ENCODE measurements at places on chromosomes 5 and 9.

DNA sequence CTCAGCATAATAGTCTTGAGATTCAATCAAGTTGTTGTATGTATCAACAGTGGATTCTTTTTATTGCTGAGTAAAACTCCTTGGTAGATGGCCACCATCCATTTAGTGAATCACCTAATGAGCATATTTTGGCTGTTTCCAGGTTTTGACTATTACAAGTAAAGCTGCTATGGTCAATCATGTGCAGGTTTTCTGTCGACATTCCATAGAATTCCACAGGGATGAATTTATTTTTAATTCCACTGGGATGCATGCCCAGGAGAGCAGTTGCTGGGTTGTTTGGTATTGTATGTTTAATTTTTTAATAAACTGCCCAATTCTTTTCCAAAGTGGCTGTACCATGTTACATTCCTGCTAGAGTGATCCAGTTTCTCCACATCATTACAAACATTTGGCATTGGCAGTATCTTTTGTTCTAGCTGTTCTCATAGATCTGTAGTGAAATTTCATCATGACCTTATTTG, 10.5 kb upstream of the S1PR3 start:
- no peak for DNase-seq

GRCh38 chr5:40452874-40453624, 226.7 kb upstream of the PTGER4 start:
- DNase-seq: no peak

- peak; percentile 60 for DNase-seq
These were observed 603 bp downstream of the TMEM268 start for GRCh38 chr9:114611516-114612271.

DNA sequence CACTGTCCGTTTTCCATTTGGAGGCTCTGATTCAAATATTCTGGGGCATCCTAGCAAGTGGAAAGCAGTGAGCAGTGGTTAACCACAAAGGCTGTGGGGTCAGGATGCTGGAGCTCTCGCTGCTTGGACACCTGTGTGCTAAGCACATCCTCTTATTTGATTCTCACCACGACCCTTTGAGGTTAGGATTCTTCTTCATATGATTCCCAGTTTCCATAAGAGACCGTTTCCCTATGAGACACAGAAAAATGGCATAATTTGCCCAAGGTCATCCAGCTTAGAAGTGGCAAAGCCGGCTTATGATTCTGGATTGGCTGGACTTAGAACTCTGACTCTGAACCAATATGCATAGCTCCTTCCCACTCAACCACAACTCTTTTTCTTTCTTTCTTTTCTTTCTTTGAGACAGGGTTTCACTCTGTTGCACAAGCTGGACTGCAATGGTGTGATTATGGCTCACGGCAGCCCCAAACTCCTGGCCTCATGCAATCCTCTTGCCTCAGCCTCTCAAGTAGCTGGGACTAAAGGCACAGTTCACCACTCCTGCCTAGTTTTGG, 207.7 kb downstream of the TTLL11 start:
- no peak for DNase-seq

- DNase-seq: no peak
These were observed 101.9 kb downstream of the SLC28A3 start for GRCh38 chr9:84238652-84239051.

- DNase-seq: peak; percentile 38
These were observed 4.5 kb downstream of the DAP start for GRCh38 chr5:10756549-10756948.

DNA sequence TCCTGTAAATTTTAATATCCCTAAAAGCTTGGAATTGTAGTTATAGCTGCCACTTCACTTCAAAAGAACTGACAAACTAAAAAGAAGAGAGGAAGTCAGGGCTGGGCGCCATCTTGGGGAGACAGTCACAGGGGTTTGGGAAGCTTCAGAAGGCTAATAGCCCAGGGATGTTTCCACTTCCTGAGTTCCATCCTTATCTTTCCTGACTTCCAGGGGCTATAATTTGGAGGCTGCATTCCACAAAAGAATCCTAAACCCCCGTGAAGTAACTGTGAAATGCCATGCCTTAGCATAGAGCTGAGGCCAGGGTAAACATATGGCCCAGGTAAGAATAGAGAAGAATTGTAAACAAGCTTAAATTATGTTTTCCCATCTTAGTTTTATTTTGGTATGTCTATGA, 75.4 kb upstream of the LPAR1 start:
- no peak for DNase-seq

GRCh38 chr5:10091701-10092100, 158.0 kb downstream of the ATPSCKMT start:
- DNase-seq: no peak

GRCh38 chr9:68780720-68781119, 75.7 kb downstream of the PIP5K1B start:
- no peak for DNase-seq

- no peak for DNase-seq
These were observed 211.5 kb upstream of the GAS1 start for GRCh38 chr9:87158765-87159164.

DNA sequence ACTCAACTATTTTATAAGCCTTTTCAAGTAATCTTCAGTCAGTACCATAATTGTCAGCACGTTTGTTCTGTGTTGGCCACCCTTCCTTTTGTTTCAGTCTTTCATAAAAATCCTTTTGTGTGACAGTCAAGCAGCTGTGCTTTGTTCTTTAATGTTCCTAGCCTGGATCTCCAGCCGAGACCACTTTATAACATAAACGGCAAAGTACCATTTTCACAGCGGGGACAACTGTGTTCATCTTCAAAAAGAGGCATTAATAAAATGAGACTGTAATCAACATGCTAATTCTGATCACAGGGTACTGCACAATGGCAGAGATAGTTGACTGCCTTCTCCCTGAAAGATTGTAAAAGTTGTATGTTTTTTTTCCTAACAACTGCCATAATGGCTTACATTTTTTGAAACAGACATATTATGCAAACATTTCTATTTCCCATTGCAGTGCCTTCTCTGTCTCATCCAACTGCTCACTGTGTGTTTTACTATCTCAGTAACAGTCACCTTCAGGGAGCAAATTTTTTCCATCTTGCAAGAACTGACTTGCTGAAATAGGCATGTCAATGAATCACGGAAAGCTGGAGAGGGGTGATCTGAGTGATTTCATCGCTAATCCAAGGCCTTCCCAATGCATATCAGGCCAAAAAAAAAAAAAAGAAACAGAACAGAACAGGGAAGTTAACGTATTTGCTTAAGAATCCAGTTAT, 828.5 kb upstream of the DMAC1 start:
- no peak for DNase-seq

DNA sequence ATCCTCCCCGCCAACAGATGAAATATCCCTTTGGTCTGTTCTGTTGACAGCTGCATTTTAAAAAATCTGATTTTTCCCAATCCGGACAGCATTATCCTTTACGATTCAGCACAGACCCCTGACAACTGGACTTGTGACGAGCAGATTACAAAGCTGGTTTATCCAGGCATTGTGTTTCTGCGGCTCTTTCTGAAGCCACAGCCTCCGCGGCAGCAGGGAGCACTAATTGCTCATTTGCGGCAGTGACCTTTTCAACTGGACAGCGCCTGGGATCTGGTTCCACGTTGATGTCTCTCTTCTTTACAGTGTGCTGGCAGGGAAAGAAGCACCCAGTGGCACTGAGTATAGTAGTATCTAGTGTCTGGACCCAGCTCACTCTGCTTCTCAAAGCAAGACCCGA, 351.2 kb downstream of the ZNF608 start:
- no peak for DNase-seq

DNA sequence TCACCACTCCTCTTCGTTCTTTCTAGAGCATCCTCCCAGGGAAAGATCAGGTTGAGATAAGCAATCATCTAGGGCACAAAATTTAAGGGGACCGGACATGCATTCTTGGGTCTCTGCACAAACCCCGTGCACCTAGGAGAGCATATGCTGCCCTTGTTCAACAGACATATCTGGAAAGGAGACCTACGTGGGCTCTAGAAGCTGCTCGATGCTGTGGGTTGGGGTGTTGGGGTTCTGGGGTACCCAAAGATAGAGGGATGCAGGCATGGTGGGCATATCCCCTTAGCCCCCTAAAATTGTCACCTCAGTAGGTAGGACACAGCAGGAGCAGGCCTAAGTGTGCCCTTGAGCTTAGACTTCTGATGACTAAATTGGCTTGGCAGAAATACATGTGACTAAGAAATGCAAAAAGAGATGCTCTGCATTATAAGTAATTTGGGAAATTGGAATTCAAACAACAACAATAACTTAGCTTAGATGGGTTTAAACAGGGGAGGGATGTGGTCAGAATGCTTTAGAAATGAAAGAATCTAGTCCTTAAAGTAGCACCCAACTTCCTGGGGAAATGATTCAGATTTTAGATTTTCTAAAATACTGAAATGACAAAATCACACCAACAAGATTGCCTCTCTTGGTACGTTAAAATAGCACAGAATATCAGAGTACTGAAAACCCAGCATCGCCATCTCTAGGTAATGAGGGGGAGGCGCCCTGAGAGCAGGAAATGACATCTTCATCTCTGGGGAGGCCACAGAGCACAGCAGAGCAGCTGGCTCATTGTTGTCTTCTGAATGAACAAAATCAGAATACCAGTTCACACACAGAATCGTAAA, 172.3 kb downstream of the GNA14 start:
- DNase-seq: peak; percentile 30

GRCh38 chr5:134136221-134136631, 21.7 kb downstream of the TCF7 start:
- no peak for DNase-seq

DNA sequence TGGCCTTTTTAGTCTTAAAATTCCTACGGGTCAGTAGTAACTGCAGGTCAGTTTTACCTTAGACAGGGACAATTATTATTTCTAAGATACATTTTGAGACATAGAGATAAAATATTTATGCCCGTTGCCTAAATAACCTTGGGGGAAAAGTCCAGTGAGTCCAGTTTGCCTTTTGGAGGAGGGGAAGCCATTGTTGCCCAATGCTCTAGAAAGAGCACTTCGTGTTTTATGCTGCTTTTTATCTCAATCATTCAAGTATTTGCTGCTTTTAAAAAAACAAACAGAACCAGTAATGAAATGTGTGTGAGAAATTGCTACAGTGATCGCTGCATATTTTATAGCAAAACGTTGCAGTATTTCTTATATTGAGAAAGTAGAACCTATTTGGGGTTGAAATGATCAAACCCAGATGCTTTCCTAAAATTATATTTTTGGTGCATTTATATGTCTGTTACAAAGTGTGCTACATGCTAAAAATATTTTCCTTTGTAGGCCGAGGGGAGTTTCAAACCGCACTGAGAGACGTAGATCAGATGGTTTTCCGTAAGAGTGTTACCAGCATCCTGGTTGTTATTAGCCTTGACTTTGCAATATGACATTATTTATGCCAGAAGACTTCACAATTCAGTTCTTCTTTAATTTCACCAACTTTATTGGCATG, 266.8 kb downstream of the AOPEP start:
- DNase-seq: no peak
